ENCODE measurements at places on chromosomes 3 and 15. TPM values are rescaled to one million over a fixed set of nuclear protein-coding genes. Genes with fewer than 3 reads are reported as not detected.

The HPS3 gene
- total RNA-seq, result 33.7 TPM

The DNASE1L3 gene
- total RNA-seq, result not detected

The GOLGA8G gene
- not detected for total RNA-seq

The CCDC80 gene
- 0.25 TPM for total RNA-seq

The ZBBX gene
- total RNA-seq, result not detected

The TMEM42 gene
- total RNA-seq, result 9.7 TPM

The SNURF gene
- total RNA-seq, result 12.1 TPM

The ILDR1 gene
- total RNA-seq, result 1.6 TPM

The RARRES1 gene
- total RNA-seq, result not detected

The IMPG2 gene
- 0.25 TPM for total RNA-seq

The RPP14 gene
- 10.7 TPM for total RNA-seq

The SLC9C1 gene
- not detected for total RNA-seq

The KIF7 gene
- 0.13 TPM for total RNA-seq

The KLF15 gene
- not detected for total RNA-seq

The DAZL gene
- not detected for total RNA-seq

The CCDC33 gene
- not detected for total RNA-seq

The DPPA4 gene
- total RNA-seq, result not detected

The IRAK2 gene
- 5.2 TPM for total RNA-seq

The CFAP100 gene
- not detected for total RNA-seq

The ST6GAL1 gene
- total RNA-seq, result 128 TPM

The ZNF662 gene
- 0.10 TPM for total RNA-seq

The TPRG1 gene
- 9.7 TPM for total RNA-seq

The HIGD2B gene
- 0.20 TPM for total RNA-seq

The CAND2 gene
- total RNA-seq, result 0.15 TPM

The RNF168 gene
- total RNA-seq, result 45.6 TPM

The FOXB1 gene
- 5.2 TPM for total RNA-seq

The RASGRF1 gene
- not detected for total RNA-seq

The DUOXA1 gene
- not detected for total RNA-seq

The GALNT15 gene
- not detected for total RNA-seq

The ARL14 gene
- not detected for total RNA-seq

The CPEB1 gene
- not detected for total RNA-seq

The TMEM266 gene
- total RNA-seq, result not detected

The ADPGK gene
- total RNA-seq, result 84.7 TPM

The PEX5L gene
- total RNA-seq, result 0.70 TPM

Measured in activated CD4-positive, alpha-beta memory T cell treated with anti-CD3 and anti-CD28 coated beads, Interleukin-2, amount 10 ng/mL, durations not matched to agents 7 days and 5 days (primary cell).